Placental pericyte (primary cell): ENCODE measurements at places on chromosomes 11 and 22. TPM values are rescaled to one million over a fixed set of nuclear protein-coding genes. Genes with fewer than 3 reads are reported as not detected.

GGTLC3 gene
- total RNA-seq: not detected in 2 replicates

ALDH3B1 gene
- 22.0 and 78.8 TPM in 2 replicates for total RNA-seq

FADS1 gene
- total RNA-seq: 159 and 497 TPM in 2 replicates

DDI1 gene
- not detected in 2 replicates for total RNA-seq

ENTHD1 gene
- not detected in 2 replicates for total RNA-seq

KRTAP5-9 gene
- total RNA-seq: not detected in 2 replicates

MS4A12 gene
- not detected in 2 replicates for total RNA-seq

TBX10 gene
- total RNA-seq: not detected in 2 replicates

ELF5 gene
- not detected in 2 replicates for total RNA-seq

MS4A6E gene
- not detected in 2 replicates for total RNA-seq

B3GAT1 gene
- total RNA-seq: not detected in 2 replicates

OR51E1 gene
- not detected in 2 replicates for total RNA-seq

MIF gene
- 102 and 150 TPM in 2 replicates for total RNA-seq

UEVLD gene
- 21.0 and 39.1 TPM in 2 replicates for total RNA-seq

CYP2D6 gene
- total RNA-seq: 0.14 and 0.44 TPM in 2 replicates

FOLR1 gene
- not detected in 2 replicates for total RNA-seq

KRTAP5-7 gene
- total RNA-seq: not detected in 2 replicates

H19 gene
- total RNA-seq: 5.2 and 10.7 TPM in 2 replicates

PHOX2A gene
- not detected in 2 replicates for total RNA-seq

OR5AS1 gene
- not detected in 2 replicates for total RNA-seq

OR4C45 gene
- not detected in 2 replicates for total RNA-seq

GLYATL1 gene
- not detected in 2 replicates for total RNA-seq

GRM5 gene
- total RNA-seq: under 0.01 TPM in 1 of 2 replicates, not detected in the other

FZD4 gene
- total RNA-seq: 7.9 and 12.9 TPM in 2 replicates

PCSK7 gene
- total RNA-seq: 51.0 and 85.6 TPM in 2 replicates

APOA4 gene
- total RNA-seq: not detected in 2 replicates

HYLS1 gene
- total RNA-seq: 2.8 and 11.5 TPM in 2 replicates
